ENCODE measurements at places on chromosomes 12 and 14.

DNA sequence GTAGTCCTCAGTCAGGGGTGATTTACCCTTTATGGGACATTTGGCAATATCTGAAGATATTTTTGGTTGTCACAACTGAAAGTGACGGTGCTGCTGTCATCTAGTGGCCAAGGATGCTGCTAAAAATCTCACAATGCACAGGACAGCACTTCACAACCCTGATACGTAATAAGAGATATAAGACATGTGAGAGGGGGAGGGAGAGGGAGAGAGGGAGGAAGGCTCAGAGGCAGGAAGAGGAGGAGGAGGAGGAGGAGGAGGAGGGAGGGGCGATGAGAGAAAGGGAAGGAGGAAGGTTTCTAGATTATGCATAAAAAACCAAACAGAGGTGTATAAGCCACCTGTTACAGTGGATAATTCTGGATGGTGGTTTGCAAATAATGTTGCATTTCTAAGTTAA is 14.3 kb downstream of the MYL2 start:
- no peak for DNase-seq

- peak; percentile 62 for DNase-seq
These were observed at the start of gene SMOC1 for GRCh38 chr14:69879175-69880043. SMOC1 (plus strand) TSS chr14:69879416; CDS start chr14:69879679, 263 bp downstream.

- no peak for DNase-seq
These were observed 46.3 kb upstream of the CATSPERB start for GRCh38 chr14:91778217-91778616.

DNA sequence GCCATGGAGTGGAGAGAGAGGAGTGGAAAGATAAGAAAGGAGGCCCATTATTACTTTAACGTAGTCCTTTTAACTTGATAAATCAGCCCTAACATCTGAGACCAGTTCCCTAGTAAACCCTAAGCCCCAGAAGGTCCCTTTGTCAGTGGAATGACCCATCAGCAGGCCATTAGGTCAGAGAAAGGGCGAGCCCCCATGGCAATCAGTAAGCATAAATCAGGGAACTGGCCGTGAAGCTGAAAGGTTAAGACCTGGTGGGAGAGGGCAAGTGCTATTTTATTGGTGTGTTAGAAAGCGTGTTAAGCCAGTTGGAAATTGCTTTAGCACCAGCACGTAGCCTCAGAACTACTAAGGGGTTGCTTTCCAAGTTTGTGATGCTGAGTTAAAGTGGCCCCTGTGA is 708.0 kb downstream of the BCL11B start:
- DNase-seq, result no peak

- DNase-seq, result no peak
These were observed 185.1 kb downstream of the MDGA2 start for GRCh38 chr14:47490353-47490752.

DNA sequence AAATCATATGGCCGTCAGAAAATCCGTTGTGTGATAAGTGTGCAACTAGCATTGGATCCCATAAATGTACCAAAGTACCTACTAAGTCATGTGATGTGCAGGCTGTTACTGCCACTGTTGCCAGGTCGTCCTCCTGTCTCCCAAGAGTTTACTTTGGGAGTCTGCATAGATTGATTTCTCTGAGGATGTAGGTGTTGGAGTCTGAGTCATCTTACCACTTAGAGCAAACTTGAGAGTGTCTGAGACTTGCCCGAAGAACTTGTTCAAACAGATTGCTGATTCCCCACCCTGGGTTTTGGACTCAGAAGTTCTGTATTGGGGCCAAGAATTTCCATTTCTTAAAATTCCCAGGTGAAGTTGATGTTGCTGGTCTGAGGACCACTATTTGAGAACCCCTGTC is 11.4 kb downstream of the TMX1 start:
- DNase-seq, result no peak

- DNase-seq, result peak; percentile 75
These were observed 6.9 kb downstream of the PABPN1 start for GRCh38 chr14:23327947-23328744.

- DNase-seq, result no peak
These were observed 10.7 kb downstream of the TBX3 start for GRCh38 chr12:114673169-114673833.

DNA sequence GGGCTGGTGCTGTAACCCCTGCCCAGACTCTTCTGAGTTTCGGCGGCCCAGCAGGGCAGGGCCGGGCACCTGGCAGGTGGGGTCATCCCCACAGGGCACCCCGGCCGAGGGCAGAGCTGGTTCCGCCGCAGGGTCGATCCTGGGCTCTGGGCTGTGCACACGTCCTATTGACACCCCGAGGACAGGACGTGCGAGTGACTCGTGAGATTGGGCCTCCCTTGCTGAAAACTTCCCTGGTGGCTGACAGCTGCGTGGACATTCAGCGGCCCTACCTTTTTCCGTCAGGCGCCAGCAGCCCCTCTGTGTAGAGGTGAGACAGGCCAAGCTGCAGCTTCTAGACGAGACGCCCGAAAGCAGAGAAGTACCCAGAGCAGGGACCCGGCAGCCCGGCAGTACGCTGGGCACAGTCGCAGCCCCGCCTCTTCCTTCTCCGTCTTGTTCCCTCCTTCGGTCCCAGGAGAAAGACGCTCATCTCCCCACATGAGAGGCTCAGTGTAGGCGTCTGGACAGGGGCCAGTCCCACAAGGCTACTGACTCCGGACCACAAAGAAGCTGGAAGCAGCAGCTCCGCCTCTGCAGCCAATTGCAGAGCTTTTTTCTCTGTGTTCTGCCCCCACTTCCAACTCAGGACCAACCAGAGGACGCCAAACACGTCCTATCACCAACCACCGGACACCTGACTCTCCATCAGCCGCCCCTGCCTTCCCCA is at the start of gene LRCOL1:
Gene LRCOL1 (minus strand): TSS at position 532 of the 709 bp plus-strand sequence. CDS start 4,331 bp downstream, outside the sequence.
- DNase-seq, result no peak

GRCh38 chr14:90870950-90871604 is 54.8 kb upstream of the TTC7B start:
- DNase-seq, result no peak

DNA sequence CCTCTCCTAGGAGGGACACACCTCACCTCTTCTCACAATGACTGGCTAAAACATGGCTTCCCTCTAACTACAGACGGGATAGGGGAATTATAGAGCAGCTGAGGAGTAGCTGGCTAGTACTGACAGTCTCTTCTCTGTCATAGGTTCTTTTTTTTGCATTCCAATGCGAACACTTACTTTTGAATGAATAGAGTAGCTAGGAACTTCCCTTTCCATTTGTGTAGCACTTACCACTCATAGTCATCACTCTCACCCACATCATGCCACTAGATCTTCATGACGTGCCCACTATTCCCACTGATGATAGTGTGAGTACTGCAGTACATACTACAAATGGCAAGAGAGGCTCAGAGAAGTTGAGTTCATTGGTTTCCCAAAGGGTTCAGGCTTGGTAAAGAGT is 143.9 kb upstream of the HIF1A start:
- no peak for DNase-seq

GRCh38 chr12:23954332-23954731 is 4.9 kb upstream of the SOX5 start:
- DNase-seq, result no peak
